Foreskin melanocyte (primary cell): ENCODE measurements at places on chromosomes 6 and 20.

- peak; percentile 68 for DNase-seq
Measured at GRCh38 chr20:51650685-51651134, 108.2 kb upstream of the NFATC2 start.

DNA sequence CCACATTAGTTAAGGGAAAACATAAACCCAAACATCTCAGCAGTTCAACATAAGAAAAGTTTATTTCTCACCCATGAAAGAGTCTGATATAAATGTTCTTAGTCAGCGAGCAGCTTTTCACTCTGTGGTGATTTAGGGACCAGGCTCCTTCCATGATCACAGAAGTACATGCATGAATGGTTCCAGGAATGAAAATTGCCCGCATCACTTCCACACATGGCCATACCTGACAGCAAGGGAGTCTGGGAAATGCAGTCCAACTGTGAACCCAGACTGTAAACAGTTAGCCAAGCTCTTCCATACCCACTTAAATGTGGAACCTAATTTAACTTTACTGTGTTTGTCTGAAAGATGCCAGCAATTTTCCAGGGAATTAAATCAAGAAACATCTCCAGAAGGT, 353.9 kb downstream of the HACE1 start:
- no peak for DNase-seq

DNA sequence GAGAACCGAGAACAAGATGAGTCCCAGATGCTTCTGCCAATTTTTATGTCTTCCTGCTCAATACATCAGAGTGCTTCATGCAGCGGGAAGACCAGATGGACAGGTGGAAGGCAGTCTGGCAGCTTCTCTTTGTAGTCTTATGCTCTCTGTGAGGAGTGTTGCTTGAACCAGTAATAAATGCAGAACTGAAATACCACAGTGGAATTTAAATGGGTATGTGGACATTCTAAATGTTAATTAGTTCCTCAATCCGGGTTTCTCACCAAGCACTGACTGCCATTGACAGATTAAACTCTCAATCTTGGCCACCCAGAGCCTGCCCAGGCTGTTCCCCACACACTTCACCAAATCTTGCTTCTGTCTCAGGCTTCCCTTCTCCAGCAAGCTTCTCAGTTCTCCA, 695.5 kb upstream of the CHD6 start:
- no peak for DNase-seq

- no peak for DNase-seq
Measured at GRCh38 chr20:11936157-11936556, 18.5 kb downstream of the BTBD3 start.

GRCh38 chr6:23713211-23713610, 412.8 kb upstream of the NRSN1 start:
- no peak for DNase-seq
